ENCODE measurements at places on chromosomes 1 and 21.

- no peak for DNase-seq
Observed at GRCh38 chr1:209059376-209059775, 524.1 kb upstream of the CAMK1G start.

DNA sequence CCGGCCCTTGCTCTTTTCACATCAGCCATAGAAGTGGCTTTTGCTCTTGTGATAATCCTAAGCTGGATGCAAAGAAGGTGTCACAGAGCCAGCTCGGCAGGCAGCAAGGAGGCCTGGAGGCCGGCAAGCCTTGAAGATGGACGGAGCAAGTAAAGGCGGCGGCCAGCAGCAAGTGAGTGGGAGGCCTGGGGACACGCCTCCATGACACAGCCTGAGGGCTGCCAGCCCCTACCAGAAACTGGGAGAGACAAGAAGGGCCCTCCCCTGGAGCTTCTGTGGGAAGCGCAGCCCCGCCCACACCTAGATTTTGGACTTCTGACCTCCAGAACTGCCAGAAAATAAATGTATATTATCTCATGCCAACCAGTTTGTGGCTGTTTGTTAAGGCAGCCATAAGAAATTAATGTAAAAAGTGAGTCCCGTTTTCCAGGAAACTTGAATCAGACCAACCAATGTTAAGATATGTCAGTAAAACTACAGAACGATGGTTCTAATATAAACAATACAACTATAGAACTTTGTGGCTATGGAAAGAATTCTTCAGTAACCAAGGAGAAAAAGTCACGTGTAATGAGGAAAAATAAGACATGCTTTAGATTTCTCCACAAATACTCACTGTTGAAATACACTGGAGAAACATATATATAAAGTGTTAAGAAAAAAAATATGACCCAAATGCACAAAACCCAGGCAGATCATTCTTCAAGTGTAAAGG lies 49.9 kb downstream of the BACE2 start:
- no peak for DNase-seq

GRCh38 chr1:73604739-73605138 lies 593.2 kb downstream of the LRRIQ3 start:
- DNase-seq = no peak

GRCh38 chr21:37940691-37941090 lies 24.4 kb upstream of the KCNJ6 start:
- DNase-seq = no peak

DNA sequence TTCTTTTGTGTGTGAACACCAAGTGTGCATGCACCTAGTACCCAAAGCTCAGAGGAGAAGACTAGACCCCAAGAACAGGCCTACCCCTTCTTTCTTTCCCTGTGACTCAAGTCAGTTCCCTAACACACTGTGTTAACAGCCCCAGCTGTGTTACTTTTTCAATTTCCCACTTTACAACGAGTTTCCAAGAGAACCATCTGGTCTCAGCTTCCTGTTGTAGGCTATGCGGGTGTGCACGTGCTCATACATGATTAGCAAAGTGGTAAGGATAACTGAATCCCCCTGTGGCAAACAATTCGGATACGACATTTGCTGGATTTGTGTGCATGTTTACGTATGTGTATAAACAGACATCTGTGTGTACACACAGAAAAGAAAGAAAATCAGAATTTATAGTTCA lies 17.9 kb downstream of the IFNAR2 start:
- no peak for DNase-seq

DNA sequence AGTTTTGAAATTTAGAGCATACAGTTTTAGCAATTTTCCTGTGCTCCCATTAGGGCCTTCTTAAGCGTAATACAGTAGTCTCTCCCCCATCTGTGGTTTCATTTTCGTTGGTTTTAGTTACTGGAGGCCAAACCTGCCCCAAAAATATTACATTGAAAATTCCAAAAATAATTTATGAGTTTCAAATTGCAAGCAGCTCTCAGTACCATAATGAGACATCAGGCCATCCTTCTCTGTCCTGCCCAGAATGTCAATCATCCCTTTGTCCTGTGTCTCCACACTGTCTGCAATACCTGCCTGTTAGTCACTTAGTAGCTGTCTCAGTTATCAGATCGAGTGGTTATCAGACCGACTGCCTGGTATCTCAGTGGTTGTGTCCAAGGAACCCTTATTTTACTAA lies 45.4 kb downstream of the ADSS2 start:
- no peak for DNase-seq
